Kidney (tissue), 22 donors: ENCODE measurements at places on chromosomes 6 and 20.

GRCh38 chr20:62928246-62928939 lies 2.1 kb upstream of the DIDO1 start:
- H3K27ac ChIP-seq, result peak overlapping the region; percentile 63
- H3K4me1 ChIP-seq, result peaks cover 34% of the 10 kb centered on the region
- H3K36me3 ChIP-seq, result no peaks in the 10 kb centered on the region
- H3K27me3 ChIP-seq, result no peaks in the 10 kb centered on the region
- peak; percentile 33 for DNase-seq

DNA sequence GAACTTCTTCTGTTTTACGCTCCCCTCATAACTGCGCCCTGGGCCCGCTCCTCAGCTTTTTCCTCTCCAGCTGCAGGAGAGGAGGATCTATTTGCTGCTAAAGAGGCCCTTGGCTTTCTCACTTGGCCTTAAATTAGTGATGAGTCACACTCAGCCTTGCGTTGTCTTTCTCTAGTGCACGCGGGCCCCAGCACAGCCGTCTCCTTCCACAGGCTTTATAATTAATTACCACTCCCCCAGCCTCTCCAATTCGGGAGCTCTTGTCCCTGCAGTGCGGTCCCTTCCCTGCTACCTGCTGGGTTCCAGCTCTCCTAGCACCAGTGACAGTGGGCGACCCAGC lies 25.2 kb downstream of the PACSIN1 start:
- DNase-seq, result peak; percentile 45
- no peak overlapping the region for H3K27ac ChIP-seq
- H3K4me3 ChIP-seq, result no peak overlapping the region
- H3K27me3 ChIP-seq, result no peaks in the 10 kb centered on the region
- H3K36me3 ChIP-seq, result no peaks in the 10 kb centered on the region
- H3K4me1 ChIP-seq, result no peaks in the 10 kb centered on the region

DNA sequence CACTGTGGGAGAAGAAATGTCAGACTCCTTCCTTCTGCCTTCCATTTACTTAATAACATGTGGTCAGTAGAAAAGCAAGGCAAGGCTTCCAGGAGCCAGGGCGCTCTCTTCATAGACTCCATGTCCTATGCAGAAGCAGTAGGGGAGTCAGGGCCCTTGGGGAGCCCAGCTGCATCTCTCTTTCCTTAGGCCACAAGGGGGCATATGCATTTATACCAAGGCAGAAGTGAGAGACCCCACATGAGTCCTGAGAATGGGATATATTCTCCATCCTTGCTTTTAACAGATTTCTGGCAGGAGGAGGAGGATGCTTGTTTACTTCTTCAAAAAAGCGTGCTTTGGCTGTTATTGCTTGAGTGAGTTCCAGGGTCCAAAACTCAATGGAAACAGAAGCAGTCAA lies 198.5 kb downstream of the HIVEP2 start:
- no peak overlapping the region for H3K4me3 ChIP-seq
- H3K4me1 ChIP-seq, result no peaks in the 10 kb centered on the region
- DNase-seq, result peak; percentile 68
- no peak overlapping the region for H3K27ac ChIP-seq
- H3K27me3 ChIP-seq, result no peaks in the 10 kb centered on the region
- no peaks in the 10 kb centered on the region for H3K36me3 ChIP-seq

- DNase-seq, result no peak
- H3K4me1 ChIP-seq, result no peaks in the 10 kb centered on the region
Measured at GRCh38 chr20:54305421-54305820, 97.5 kb downstream of the PFDN4 start.

DNA sequence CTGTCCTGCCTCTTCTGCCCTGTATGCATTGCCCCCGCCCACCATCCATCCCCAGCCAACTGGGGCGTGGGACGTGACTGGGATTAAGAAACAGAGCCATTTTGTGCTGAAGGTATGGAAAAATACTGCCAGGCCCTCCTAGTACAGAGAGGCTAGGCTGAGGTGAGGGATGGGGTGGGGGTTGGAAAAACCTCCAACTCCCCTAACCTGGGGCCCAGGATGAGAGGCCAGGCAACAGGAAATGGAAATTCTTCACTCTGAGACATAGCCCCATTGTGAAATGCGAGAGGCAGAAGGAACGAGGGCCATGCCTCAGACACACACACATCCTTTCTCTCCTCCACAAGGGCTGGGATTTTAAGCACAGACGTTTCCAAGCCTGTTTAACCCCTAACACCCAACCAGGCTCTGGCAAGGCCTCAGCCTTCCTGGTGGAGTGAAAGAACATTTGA lies 19.9 kb downstream of the KCNK5 start:
- no peaks in the 10 kb centered on the region for H3K36me3 ChIP-seq
- DNase-seq, result no peak
- peaks cover 88% of the 10 kb centered on the region for H3K4me1 ChIP-seq

- H3K27me3 ChIP-seq, result no peaks in the 10 kb centered on the region
- no peak overlapping the region for H3K4me3 ChIP-seq
- DNase-seq, result no peak
Measured at GRCh38 chr6:4637691-4638433, 138.3 kb upstream of the CDYL start.

- no peak overlapping the region for H3K4me3 ChIP-seq
- no peak overlapping the region for H3K27ac ChIP-seq
- H3K27me3 ChIP-seq, result no peaks in the 10 kb centered on the region
- H3K4me1 ChIP-seq, result no peaks in the 10 kb centered on the region
- DNase-seq, result no peak
Measured at GRCh38 chr6:127855542-127856159, 45.2 kb downstream of the THEMIS start.

GRCh38 chr6:10597499-10598001 lies 76.4 kb downstream of the GCNT2 start:
- peaks cover 3% of the 10 kb centered on the region for H3K4me1 ChIP-seq
- H3K36me3 ChIP-seq, result no peaks in the 10 kb centered on the region
- no peaks in the 10 kb centered on the region for H3K27me3 ChIP-seq
- H3K4me3 ChIP-seq, result no peak overlapping the region
- DNase-seq, result no peak
- no peak overlapping the region for H3K27ac ChIP-seq

DNA sequence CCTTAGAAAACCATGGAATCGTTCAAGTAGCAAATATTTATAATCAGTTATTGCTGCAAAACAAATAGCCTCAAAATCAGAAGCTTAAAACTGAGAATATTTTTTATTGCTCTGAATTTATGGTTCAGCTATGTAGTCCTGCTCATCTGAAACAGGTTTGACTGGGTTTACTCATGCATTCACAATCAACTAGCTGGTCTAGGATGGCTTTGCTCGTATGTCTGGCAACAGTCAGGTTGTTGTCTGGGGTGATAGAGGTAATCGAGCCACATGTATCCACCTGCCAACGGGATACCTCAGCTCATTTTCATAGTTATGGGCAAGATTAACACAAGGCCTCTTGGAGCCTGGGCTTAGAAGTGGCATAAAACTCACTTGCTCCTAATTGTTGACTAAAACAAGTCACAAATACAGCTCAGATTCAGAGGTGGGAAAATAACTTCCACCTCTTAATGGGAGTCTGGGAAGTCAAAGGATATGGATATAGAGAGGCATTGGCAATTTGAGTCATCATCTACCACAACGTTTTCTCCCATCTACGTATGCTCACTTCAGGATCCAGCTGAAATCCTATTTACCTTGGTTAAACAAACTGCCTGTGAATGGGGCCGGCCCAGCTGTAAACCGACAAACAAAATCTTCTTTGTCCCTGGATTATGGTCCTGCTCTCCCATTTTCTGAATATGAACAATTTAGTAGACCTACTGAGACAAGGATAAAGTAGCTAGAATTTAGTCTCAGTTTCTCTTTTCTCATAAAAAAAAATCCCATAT lies 54.5 kb upstream of the TENT5A start:
- H3K4me1 ChIP-seq, result no peaks in the 10 kb centered on the region
- no peak overlapping the region for H3K4me3 ChIP-seq
- H3K36me3 ChIP-seq, result no peaks in the 10 kb centered on the region
- no peaks in the 10 kb centered on the region for H3K27me3 ChIP-seq
- no peak for DNase-seq

- H3K27me3 ChIP-seq, result no peaks in the 10 kb centered on the region
- no peak overlapping the region for H3K27ac ChIP-seq
- no peaks in the 10 kb centered on the region for H3K36me3 ChIP-seq
- H3K4me1 ChIP-seq, result peaks cover 2% of the 10 kb centered on the region
- H3K4me3 ChIP-seq, result no peak overlapping the region
- no peak for DNase-seq
Measured at GRCh38 chr20:10721137-10721896, 47.5 kb upstream of the JAG1 start.

GRCh38 chr6:35077713-35078105 lies 63.4 kb downstream of the TCP11 start:
- no peak overlapping the region for H3K4me3 ChIP-seq
- H3K4me1 ChIP-seq, result peaks cover 3% of the 10 kb centered on the region
- no peaks in the 10 kb centered on the region for H3K27me3 ChIP-seq
- peaks cover 16% of the 10 kb centered on the region for H3K36me3 ChIP-seq

DNA sequence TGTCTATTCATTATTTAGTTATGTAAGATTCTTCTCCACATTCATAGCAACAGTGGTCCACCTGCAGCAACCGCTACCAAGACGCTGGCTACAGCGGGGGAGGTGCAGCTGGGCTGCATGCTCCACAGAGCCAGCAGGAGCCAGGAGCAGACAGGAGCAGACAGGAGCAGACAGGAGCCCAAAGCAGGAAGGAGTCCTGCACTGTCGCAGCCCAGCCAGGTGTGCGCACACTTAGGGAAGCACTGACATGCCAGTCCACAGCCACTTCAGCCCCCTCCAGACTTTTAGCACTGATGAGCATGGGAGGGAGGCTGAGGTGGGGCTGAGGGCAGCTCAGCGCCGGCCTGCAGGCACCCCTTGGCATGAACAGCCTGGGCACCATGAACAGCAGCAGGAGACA lies 19.6 kb downstream of the KIF16B start:
- no peaks in the 10 kb centered on the region for H3K27me3 ChIP-seq
- peaks cover 32% of the 10 kb centered on the region for H3K4me1 ChIP-seq
- H3K4me3 ChIP-seq, result no peak overlapping the region
- peak overlapping the region; percentile 45 for H3K27ac ChIP-seq
- H3K36me3 ChIP-seq, result no peaks in the 10 kb centered on the region
- DNase-seq, result peak; percentile 54

GRCh38 chr20:9103955-9104354 lies 35.1 kb downstream of the PLCB4 start:
- H3K4me1 ChIP-seq, result no peaks in the 10 kb centered on the region
- DNase-seq, result no peak
- no peak overlapping the region for H3K4me3 ChIP-seq
- no peaks in the 10 kb centered on the region for H3K27me3 ChIP-seq

- no peaks in the 10 kb centered on the region for H3K4me1 ChIP-seq
- peaks cover 11% of the 10 kb centered on the region for H3K36me3 ChIP-seq
- H3K4me3 ChIP-seq, result no peak overlapping the region
- no peaks in the 10 kb centered on the region for H3K27me3 ChIP-seq
- H3K27ac ChIP-seq, result no peak overlapping the region
Measured at GRCh38 chr6:34583461-34583860, 27.3 kb upstream of the SPDEF start.

DNA sequence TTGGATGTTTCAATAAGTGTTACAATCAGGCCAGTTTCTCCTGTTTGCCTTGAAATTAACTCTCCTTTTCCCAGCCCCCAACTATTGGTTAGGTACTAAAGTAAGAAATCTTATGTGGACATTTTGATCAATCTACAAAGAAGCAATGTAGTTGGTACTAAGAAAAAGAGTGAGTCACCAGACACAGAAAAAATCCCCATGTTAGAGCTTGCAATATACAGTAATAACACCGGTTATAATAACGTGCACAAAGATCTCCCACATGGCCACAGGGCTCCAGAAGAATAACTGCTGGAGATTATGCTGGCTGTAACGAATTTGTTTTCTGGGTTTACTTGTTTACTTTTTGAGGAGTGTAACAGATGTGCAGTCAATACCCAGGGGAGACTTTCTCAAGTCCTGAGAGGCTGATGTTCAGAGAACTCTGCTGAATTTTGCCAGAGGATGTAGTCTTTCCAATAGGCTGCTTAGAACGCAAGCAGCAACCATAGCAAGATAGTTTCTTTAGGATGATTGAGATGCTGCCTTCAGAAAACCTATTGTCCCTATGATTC lies 166.2 kb upstream of the SPACA1 start:
- H3K4me1 ChIP-seq, result no peaks in the 10 kb centered on the region
- no peaks in the 10 kb centered on the region for H3K27me3 ChIP-seq
- H3K27ac ChIP-seq, result no peak overlapping the region

- no peaks in the 10 kb centered on the region for H3K36me3 ChIP-seq
- H3K27me3 ChIP-seq, result no peaks in the 10 kb centered on the region
- no peak for DNase-seq
- no peak overlapping the region for H3K27ac ChIP-seq
- H3K4me1 ChIP-seq, result peaks cover 4% of the 10 kb centered on the region
Measured at GRCh38 chr6:52104979-52105378, 17.6 kb upstream of the PKHD1 start.

DNA sequence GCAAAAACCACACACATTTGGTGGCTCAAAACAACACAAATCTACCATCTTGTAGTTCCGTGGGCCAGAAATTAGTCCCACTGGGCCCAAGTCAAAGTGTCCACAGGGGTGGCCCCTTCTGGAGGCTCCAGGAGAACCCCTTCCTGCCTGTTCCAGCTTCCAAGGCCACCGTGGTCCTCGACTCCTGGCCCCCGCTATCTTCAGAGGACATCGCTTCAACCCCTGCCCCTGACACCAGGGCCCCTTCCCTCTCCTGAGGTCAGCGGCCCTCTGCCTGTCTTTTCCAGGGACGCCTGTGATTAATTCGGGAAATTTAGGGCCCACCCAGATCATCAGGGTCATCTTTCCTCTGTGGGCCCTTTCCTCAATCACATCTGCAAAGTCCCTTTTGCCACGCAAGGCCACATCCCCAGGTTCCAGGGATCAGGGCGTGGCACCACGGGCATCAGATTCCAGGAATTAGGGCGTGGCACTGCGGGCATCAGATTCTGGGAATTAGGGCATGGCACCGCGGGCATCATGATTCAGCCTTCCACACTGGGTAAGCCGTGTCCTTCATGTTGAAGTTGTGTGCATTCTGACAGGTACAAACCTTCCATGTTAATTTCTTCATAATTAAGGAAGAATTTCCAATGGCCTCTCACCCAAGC lies 59.9 kb upstream of the SMOC2 start:
- H3K4me3 ChIP-seq, result no peak overlapping the region
- no peak overlapping the region for H3K27ac ChIP-seq
- no peak for DNase-seq
- no peaks in the 10 kb centered on the region for H3K27me3 ChIP-seq

DNA sequence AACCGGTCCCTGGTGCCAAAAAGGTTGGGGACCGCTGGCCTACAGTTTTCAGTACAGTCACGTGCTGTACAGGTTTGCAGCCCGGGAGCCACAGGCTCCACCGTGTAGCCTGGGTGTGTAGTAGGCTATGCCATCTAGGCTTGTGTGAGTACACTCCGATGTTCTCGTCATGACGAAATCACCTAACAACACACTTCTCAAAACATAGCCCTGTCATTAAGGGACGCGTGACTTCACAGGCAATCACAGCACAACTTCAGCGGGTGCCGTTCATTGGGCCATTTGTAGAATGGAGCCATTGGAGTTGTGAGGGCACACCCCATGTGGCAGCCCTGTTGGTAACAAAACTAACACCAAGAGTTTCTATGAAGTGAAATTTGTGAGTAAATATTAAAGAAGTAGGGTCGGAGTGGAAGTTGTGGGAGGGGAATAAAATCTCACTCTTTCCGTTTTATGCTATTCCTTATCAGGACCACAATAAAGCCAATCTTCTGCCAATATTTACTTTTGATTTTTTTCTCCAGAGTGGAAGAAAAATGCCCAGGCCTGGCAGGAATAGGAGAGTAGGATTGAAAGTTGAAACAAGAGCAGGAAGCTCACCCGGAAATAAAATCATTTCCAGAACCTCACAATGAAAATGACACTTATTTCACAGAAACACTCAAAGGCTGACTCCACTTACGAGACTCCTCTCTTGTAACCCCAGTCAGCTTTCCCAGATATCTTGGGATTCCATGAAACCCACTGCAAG lies 63.7 kb upstream of the PTPN1 start:
- no peaks in the 10 kb centered on the region for H3K36me3 ChIP-seq
- DNase-seq, result no peak
- no peak overlapping the region for H3K4me3 ChIP-seq
- H3K4me1 ChIP-seq, result no peaks in the 10 kb centered on the region
